ENCODE measurements at places on chromosomes 7 and 10.

- DNase-seq: no peak
Observed at GRCh38 chr7:2393706-2394105, 9.7 kb upstream of the CHST12 start.

DNA sequence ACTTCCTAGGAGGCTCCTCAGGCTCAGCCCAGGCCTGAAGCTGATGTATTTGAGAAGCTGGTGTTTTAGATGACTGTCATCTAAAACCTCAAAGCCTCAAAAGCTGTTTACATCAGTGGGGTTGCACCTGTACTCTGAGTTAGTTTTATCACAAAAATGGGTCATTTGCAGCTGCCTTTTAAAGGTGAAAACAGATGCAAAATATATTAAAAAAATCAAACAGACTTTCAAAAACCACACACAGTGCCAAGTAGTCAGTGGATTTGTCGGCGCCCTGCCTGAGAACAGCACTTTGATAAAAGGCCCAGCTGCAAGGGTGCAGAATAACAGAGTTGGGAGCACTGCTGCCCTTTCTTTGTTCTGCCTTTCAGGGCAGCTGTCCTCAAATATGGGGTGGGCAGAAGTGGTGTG lies 103.0 kb downstream of the VOPP1 start:
- DNase-seq: no peak

- no peak for DNase-seq
Observed at GRCh38 chr10:44253769-44254462, 131.0 kb downstream of the CXCL12 start.

DNA sequence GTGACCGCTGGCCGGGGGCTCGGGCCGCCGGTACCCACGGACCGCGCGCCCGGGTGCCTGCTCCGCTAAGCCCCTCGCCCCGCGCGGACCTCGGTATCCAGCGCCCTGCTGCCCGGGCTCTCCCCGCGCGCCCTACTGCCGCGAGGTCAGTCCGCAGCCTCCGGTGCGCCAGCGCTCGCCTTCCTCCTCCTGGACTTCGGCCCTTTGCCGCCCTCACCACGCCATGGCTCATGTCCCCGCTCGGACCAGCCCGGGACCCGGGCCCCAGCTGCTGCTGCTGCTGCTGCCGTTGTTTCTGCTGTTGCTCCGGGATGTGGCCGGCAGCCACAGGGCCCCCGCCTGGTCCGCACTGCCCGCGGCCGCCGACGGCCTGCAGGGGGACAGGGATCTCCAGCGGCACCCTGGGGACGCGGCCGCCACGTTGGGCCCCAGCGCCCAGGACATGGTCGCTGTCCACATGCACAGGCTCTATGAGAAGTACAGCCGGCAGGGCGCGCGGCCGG lies 483 bp downstream of the GDF10 start:
- no peak for DNase-seq

- no peak for DNase-seq
Observed at GRCh38 chr7:155169498-155170065, 99.5 kb downstream of the HTR5A start.

- no peak for DNase-seq
Observed at GRCh38 chr10:35040760-35041501, 49.2 kb downstream of the CUL2 start.

DNA sequence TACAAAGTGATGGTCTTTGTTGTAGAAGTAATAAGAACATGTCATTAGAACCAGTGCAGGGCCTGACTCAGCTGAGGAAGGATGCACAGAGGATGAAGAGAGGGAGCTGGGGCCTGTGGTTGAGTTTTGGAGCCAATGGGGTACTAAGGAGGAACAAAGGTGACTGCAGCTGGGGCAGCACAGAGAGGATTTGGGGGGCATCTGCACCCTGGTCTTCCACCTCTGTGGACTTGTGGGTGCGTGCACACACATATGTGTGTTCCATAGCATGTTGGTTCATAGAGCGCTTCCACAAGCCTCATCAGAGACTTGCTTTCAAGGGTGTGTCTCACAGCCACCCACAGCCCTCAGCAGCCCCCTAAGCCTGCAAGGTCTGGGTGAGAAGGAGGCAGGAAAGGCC lies 650.3 kb upstream of the MGMT start:
- no peak for DNase-seq

- DNase-seq: no peak
Observed at GRCh38 chr7:148060724-148061123, 529.8 kb upstream of the C7orf33 start.

GRCh38 chr7:29815181-29816105 lies 9.1 kb downstream of the WIPF3 start:
- DNase-seq: no peak

DNA sequence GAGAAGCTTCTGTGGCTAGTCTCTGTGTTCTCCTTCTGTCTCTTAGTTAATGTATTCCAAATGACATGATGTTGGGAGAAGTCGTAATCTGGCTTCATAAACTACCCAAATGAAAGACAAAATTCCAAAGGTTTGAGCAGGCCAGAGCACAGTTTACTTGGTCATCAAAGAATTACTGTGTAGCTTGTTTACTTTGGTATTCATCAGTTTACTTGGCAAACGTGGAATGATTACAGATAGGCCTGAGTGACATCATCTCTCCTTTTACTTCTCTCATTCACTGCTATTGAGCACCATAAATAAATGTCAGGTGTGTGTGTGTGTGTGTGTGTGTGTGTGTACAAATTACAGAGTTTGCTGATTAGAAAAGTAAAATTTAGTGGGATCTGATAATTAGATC lies 327.3 kb downstream of the PHTF2 start:
- DNase-seq: peak; percentile 33

- DNase-seq: no peak
Observed at GRCh38 chr10:21919117-21919516, 84.4 kb downstream of the DNAJC1 start.

DNA sequence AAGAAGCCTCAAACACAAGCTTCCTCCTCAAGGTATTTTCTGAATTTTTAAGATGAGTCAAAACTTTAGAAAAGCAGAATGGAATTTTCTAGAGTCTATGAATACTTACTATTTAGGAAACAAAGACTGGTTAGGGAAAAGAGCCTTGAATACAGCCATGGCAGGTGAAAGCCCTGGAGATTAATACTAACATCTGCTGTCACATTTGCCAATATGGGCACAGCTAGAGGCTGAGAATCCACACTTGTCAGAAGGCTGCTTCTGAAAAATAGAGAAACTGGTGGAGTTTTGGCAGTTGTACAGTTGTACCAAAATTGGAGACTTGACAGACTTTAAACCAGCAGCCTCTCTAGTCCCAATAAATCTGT lies 24.3 kb upstream of the CNNM1 start:
- no peak for DNase-seq

GRCh38 chr10:82750538-82750937 lies 875.5 kb downstream of the NRG3 start:
- DNase-seq: no peak

- no peak for DNase-seq
Observed at GRCh38 chr7:34091321-34091917, 186.1 kb downstream of the BMPER start.

- no peak for DNase-seq
Observed at GRCh38 chr10:2023687-2024086, 286.4 kb upstream of the ADARB2 start.

GRCh38 chr7:80908360-80908797 lies 10.5 kb downstream of the SEMA3C start:
- DNase-seq: no peak

Measured in frontal cortex (tissue), 4 donors.